ENCODE measurements at places on chromosomes 16 and 17.
A peak's percentile ranks its signal among the peaks of the same experiment; 100 is the strongest.

- peak; percentile 74 for DNase-seq
These were observed 290.6 kb upstream of the CCL2 start for GRCh38 chr17:33964344-33964979.

DNA sequence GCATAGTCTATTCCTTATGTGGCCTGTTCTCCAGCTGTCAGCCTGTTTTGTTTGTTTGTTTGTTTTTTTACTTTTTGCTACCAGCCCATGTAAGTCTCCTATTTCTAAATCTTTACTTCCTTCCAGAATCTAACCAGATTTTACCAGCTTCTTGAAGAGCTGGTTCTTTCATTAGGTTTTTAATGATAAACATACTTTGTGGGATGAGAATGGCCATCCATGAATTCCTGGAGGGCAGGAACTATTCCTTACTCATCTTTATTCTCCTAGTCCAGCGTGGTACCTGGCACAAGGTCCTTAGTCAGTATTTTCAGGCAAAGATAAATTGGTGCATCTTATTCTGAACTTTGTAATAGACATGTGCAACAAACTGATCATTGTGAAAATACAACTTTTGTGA lies 17.3 kb downstream of the RSPRY1 start:
- DNase-seq, result no peak

- DNase-seq, result no peak
These were observed 3.8 kb downstream of the MRPL38 start for GRCh38 chr17:75900691-75901533.

DNA sequence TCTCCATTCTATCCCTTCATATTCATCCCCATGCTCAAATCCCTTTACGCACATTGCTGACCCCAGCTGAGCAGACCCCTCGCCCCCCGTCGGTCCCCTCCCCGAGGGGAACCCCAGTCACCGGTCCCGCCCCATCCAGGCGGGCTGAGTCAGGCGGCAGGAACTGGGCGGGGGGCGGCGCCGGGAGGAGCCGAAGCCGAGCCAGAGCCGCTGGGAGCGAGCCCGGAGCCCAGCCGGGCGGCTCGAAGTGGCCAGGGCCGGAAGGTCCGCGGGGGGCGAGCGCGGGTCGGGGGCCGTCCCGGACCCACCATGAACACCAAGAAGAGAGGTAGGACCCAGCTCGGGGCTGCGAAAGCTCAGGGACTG lies 8.6 kb downstream of the RIPOR1 start:
- peak; percentile 57 for DNase-seq

GRCh38 chr17:80811181-80812105 lies 180.2 kb upstream of the CHMP6 start:
- DNase-seq, result peak; percentile 26

DNA sequence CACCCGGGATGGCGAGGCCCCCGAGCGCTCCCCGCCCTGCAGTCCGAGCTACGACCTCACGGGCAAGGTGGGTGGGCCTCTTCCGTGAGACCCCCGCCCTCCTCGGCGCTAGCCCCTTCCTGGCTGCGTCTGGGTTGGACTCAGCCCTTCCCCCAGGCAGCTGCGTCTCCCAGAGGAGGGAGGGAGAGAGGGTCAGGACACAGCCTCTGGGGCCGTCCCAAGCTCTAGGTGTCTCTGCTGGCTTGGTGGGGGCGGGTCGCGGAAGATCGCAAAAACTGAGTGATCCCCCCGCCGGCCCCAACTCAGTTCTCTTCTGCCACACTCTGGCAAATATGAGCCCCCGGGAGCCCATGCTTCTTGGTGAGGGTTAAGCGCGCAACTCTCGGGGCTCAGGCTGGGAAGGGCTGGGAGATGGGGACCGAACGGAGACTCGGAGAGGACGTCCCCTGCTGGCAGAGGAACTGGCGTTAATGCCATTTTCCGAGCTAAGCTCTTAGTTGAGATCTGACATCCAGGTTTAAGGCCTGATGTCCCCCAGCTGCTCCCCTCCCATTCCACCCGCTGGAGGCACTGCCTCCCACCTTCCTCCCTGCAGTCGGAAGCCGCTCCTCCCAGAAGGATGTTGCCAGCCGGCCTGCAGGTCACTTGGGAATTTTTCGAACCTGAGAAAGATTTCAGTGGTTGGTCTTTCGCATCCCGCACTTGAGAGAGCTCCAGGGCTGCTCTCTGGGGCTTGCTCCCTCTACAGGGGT lies 419 bp downstream of the RAB37 start:
- peak; percentile 88 for DNase-seq

DNA sequence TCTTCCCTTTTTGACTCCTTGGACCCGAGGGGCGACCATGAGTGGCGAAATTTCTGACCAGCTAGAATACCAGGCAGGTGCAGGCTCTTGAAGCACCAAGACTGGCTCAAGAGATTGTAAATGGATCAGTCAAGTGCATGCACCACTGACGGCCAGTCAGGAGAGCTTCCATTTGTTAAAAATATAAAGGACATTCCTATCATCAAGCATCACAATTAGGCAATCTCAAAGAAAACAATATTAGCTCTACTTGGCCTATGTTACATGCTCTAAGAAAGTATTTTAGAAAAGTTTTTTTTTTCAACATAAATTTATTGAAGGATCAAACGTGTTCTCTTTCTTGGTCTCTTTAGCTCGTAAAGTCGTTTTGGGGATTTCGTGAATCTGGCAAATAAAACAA lies 1.5 kb upstream of the PRKCA start:
- no peak for DNase-seq

GRCh38 chr16:84053237-84053636 lies 10.6 kb upstream of the SLC38A8 start:
- no peak for DNase-seq

- DNase-seq, result peak; percentile 95
These were observed at the start of gene CKLF for GRCh38 chr16:66552286-66553177. Gene CKLF (plus strand): TSS chr16:66552576. CDS start chr16:66552716, 140 bp downstream.
